ENCODE measurements at places on chromosomes 1 and 21.

DNA sequence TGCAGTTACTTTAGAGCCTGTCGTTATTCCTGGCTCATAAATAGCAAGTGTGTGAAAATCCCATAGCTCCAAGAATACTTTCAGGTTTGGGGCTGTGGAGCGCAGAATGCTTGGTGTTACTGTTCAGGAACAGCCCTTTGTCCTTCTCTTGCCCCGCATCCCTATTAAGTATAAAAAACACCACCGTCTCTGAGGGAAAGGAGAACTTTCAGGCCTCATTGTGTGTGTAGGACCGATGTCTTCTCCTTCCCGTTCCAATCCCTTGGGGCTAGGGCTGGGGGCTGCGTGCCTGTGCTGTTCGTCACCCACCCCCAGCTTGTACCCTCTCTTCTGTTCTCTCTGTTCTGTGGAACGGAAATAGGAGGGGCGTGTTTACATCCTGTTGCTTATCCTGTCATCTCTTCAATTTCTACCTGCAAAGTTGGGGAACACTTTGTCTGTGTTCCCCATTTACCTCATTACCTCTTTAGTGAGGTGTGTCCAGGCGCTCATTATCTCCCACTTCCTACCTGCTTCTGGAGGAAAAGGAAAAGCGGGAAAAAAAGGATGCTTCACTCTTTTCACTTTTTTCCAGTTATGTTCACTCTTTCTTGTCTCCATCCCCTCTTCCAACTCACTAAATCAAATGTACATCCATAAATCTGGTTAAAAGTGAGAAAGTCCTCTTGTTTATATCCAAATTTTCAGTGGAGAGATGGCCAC lies 788 bp upstream of the TXNIP start:
- DNase-seq: no peak

- DNase-seq: no peak
Measured at GRCh38 chr1:96475903-96476302, 245.7 kb upstream of the PTBP2 start.

GRCh38 chr1:109630898-109631512 lies 11.4 kb downstream of the AMPD2 start:
- DNase-seq: no peak

- no peak for DNase-seq
Measured at GRCh38 chr1:159800177-159800930, 1.8 kb upstream of the FCRL6 start.

GRCh38 chr21:44887807-44888580 lies 14.5 kb upstream of the PTTG1IP start:
- DNase-seq: no peak

- DNase-seq: no peak
Measured at GRCh38 chr1:160083968-160084770, 2.8 kb downstream of the KCNJ9 start.

GRCh38 chr1:59290193-59290949 lies 6.5 kb upstream of the FGGY start:
- no peak for DNase-seq

DNA sequence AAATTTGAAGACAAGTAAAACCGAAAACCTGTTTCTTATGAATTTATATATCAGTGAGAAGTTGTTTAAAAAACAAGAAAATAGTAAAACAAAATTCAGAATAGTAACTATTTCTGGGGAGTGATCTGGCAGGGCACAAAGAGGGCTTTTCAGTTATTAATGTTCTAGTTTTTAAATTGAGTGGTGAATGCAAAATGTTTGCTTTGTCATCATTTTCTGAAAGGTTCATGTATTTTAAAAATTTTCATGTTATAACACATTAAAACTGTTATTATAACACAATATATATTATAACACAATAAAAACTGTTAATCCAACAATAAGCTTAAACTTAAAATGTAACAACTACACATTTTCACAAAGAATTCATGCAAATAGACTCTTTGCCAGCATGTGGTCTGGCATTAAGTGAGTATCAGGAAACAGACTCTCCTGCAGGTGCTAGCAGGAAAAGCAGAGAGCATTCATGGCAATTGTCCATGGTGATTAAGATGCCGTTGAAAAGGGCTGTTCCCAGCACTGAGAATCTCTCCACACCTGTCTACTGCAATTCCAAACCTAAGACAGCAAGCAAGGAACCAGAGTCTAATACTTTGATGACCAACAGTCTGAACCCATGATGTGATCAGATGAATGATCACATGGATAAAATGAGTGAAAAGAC lies 204.9 kb downstream of the TBX15 start:
- no peak for DNase-seq

GRCh38 chr1:14552246-14552965 lies 46.1 kb upstream of the KAZN start:
- DNase-seq: peak; percentile 88

DNA sequence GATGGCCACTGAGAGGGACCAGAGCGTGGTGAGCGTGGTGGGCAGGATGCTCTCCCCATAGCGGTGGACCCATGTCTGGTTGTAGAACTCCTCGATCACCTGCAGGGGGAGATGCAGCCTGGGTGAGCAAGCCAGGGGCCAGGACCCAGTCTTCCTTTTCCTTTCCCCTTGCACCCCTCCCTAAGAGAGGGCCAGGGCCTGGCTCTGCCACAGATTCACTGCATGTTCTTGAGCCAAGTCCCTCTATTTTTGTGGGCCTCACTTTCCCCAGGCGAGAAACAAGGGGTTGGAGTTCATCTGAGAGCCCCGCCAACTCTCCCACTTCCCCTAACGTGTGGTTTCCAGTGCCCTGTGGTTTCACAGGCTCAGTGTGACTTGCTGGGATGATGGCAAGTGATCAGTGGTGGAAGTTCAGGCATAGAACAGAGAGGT lies 27.5 kb downstream of the SLC2A1 start:
- DNase-seq: peak; percentile 87

All from posterior cingulate gyrus (tissue), 11 donors.